T-helper 1 cell (primary cell): ENCODE measurements at places on chromosomes 6 and 20.

GRCh38 chr20:32807706-32808105 is 12.0 kb upstream of the MAPRE1 start:
- no peak for DNase-seq

GRCh38 chr6:28725890-28726348 is 197.9 kb downstream of the TRIM27 start:
- no peak for DNase-seq

GRCh38 chr6:90436403-90436802 is 139.8 kb upstream of the BACH2 start:
- no peak for DNase-seq

GRCh38 chr6:15326067-15326614 is 80.3 kb downstream of the JARID2 start:
- no peak for DNase-seq

- DNase-seq: no peak
These were observed 23.1 kb upstream of the DCBLD1 start for GRCh38 chr6:117459204-117459944.

DNA sequence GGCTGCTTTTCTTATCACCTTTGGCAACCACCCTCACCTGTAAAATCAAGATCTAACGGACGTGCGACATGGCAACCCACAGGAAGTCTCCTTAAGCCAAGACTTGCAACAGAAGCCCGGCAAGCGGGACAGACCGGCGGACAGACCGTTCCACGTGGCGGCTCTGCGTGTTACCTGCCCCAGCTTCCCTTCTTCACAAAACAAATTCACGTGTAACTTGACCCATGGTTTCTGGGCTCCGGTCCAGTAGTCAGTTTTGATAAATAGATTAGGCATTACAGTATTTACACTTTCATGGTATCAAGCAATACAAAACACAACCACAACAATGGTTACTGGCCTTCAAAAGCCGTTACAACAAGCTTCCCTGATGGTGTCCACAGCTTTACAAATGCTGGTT is 133.8 kb downstream of the PRND start:
- DNase-seq: no peak

DNA sequence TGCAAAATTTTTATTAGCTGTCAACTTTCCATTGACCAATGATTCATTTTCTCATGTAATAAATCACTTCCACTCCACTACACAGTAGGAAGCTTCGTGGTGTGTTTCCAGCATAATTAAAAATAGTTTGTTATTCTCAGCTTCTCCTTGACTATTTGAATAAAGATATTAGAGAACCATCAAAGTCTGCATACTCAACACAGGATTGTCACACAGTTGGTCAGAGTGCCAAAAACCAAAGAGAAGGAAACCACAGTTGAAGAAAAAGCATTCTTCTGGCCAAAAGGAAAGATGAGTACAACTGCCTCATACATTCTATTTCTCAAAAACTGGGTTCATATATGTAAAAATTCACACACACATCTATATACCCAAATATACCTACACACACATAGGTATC is 455.1 kb upstream of the HSF2 start:
- DNase-seq: no peak
